Stimulated activated CD8-positive, alpha-beta memory T cell treated with anti-CD3 and anti-CD28 coated beads, Interleukin-2, amount 100 ng/mL, for 1 hour (primary cell): ENCODE measurements at places on chromosomes 11 and 22.

DNA sequence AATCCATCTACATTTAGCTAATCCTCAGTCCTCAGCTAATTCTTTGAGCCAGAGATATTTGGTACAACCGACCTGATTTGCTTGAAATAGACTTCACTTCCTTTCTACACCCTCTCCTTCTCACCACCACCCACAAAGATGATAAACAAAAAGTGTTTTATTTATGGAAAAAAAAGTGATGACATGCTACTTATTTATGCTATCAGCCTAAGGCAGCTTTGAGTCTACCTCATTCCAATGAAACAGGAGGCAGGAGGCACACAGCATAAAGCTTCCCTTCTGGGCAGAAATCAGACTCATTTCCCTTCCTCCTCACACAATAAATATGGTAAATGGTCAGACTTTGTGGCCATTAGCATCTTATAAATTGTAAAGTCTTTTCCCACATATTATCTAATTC, 325.7 kb downstream of the SOX6 start:
- DNase-seq: no peak

DNA sequence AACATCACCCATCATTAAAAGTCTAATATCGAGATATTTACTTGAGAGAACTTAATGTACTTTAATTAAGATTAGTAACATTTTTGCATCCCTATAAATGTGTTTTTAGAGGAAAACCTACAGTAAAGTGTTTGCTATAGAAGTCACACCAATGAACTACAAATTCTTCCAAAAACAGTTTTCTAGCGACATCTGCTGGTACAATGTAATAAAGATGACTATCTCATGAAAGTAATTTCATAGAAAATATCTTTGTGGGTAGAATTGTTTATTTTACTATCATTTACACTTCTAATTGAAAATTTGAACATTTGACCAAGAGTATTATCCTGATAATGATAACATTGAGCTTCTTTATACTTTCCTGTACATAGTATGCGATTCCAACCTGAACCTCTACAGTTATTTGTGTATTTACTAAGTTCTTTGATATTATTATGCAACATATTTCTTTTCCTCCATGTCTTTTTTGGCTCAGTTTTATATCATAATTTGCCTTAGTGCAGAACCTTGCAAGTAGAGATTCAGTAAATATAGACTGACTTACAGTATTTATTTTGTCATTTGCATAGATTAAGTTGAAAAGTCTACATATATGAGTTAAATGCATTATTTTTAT, 252.7 kb downstream of the TMEM135 start:
- DNase-seq: no peak

- no peak for DNase-seq
Measured at GRCh38 chr22:46770151-46770641, 7.7 kb downstream of the TBC1D22A start.

DNA sequence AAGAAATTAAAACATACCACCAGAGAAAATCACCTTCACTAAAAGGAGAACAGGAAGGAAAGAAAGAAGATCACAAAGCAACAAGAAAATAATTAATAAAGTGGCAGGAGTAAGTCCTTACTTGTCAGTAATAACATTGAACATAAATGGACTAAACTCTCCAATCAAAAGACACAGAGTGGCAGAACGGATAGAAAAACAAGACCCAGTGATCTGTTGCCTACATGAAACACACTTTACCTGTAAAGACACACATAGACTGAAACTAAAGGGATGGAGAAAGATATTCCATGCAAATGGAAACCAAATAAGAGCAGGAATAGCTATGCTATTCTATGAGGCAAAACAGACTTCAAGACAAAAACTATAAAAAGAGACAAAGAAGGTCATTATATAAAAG, 25.9 kb downstream of the PLA2G6 start:
- no peak for DNase-seq

- no peak for DNase-seq
Measured at GRCh38 chr11:22581354-22582150, 44.1 kb downstream of the FANCF start.

- no peak for DNase-seq
Measured at GRCh38 chr11:69954756-69955155, 123.4 kb upstream of the ANO1 start.

DNA sequence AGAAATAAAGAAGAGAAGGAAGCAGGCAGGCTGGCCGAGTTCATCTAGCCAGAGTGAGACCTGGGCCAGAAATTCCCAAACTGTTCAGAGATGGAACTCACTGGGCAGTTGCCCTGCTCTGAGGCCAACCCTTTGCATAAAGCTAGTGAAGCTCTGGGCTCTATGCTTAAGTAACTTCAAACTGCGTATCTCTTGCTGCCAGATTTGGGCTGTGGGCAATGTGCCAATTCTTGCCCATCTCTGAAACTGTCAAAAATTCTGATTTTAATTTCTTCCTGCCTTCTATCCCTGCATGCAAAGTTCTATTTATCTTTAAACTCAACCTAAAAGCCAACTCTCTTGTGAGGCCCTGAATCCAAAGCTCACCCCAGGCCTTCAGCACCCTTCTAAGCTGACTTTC, 36.2 kb upstream of the HEPHL1 start:
- DNase-seq: no peak

DNA sequence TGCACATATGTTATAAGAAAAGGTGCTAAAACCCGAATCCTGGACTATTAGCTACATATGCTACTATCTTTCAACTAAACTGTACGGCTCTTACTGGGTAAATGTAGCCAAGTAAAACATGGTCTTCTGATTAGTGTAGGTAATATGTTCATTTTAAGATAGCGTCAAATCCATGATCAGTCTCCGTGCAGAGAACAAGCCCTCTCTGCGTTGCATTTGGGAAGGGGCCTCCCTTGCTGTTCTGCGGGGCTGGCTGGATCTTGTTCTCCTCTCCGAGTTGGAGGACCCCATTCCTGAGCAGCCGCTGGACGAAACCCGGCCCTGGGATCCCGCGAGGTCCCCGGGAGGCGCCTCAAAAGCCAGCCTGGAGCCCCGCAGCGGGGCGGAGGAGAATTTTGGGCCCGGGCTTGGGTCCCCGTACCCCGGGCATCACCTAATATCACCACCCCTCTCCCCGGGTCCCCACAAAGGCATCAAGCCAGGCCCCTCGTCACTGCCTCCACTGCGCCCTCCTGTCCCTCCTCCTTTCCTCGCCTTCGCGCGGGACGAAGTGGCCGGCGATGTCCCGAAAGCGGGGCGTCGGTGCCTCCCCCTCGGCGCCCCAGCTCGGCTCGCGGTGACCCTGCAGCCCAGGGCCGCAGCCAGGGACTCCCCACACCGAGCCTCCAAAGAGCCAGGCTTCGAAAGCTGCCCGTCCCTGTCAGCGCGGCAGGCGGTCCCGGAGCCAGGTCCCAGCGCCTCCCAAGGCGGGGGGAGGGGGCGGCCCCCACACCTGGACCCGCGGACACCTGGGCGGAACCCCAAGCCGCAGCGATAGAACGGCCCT, 54.5 kb upstream of the FBXO3 start:
- no peak for DNase-seq

GRCh38 chr11:134357545-134357839, 25.7 kb downstream of the GLB1L2 start:
- no peak for DNase-seq

DNA sequence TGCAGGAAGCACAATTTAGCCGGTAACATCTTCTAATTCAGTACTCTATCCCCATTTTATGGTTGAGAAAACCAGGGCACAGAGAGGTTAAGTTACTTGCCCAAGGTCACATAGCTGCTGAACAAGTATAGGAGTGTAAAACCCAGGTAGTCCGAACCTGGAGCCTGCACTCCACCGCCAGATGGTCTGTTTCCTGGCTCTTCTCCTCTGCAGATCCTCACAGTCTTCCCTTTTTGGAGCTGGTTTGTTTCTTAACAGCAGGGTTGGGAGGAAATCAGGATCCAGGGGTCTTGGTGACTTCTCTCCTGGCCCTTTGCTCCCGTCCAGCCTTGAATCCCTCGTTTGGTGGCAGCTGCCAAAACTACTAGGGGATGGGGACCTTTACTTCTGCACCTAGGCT, 12.0 kb downstream of the TSPAN18 start:
- no peak for DNase-seq

DNA sequence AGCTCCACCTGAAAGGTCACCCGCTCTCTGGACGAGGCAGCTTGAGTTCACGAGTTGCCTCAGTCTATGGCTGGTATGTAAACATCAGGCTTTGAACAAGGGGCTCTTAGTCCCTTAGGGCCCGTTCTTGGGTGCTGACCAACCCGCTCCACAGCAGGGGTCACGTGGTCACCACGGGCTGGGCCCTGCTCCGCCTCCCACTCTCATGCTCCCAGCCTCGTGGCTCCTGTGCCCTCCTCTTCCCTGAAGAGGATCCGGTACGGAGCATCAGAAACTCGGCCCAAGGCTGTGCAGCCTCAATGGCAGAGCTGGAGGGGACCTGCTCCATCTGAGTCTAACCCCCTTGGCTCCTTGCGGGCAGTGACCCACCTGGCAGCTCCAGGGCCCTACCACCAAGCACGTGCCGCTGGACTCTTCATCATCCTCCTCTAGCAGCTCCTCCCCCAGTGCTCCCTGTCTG, 54.2 kb upstream of the TTLL12 start:
- no peak for DNase-seq
